ENCODE measurements at places on chromosomes 2 and 18.

DNA sequence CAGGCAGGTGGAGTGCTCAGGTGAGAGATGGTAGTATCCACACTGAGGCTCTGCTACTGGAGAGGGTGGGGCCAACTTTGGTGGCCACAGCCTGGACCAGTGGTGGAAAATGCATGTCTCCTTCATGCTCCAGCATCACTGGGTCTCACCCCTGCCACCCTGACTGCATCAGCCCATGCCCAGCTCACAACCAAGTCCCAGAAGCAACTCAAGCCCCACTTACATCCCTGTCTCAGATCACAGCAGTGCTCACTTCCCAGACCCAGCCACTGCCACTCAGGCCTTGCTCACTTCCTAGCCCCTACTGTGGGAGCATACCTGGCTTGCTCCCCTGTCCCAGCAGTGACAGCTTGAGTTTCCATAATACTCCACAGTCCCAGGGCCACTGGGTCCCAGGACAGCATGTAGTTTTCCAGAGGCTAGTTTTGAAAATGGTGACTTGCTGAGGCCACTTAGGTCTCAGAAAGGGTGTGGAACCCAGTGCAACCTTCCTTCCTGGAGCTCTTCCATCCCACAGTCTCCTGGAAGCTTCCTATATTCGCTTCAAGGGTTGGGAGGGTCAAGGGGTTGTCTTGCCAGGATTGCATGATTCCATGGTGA is 58.8 kb downstream of the GPC1 start:
- no peak for DNase-seq

DNA sequence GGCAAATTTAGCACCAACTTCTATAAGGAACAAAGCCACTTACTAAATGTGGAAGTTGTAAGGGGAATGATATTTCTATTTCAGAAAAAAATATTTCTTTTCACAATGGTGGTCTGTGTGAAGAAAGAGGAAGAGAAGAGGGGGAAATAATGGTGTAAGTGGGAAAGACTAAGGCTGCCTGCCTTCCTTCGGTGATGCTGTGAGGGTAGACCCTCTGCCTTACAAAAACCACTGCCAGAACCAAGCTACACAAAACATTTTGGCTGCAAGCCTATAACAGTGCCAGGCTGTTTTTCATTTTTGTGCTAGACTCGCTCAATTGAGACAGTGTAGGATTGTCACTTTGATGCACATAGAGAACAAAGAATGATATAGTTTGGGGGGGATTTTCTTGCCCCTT is 286.6 kb downstream of the ZEB2 start:
- no peak for DNase-seq

GRCh38 chr2:145851730-145852129 is 1331.8 kb upstream of the ZEB2 start:
- no peak for DNase-seq

GRCh38 chr2:148046802-148047201 is 25.9 kb downstream of the MBD5 start:
- DNase-seq, result no peak

- no peak for DNase-seq
Measured at GRCh38 chr18:48252525-48252924, 156.7 kb downstream of the ZBTB7C start.

Measured in right lobe of liver (tissue), 6 donors.